Suppressor macrophage treated with lipopolysaccharide for 1 hour (primary cell): ENCODE measurements at places on chromosomes 7 and 10.

DNA sequence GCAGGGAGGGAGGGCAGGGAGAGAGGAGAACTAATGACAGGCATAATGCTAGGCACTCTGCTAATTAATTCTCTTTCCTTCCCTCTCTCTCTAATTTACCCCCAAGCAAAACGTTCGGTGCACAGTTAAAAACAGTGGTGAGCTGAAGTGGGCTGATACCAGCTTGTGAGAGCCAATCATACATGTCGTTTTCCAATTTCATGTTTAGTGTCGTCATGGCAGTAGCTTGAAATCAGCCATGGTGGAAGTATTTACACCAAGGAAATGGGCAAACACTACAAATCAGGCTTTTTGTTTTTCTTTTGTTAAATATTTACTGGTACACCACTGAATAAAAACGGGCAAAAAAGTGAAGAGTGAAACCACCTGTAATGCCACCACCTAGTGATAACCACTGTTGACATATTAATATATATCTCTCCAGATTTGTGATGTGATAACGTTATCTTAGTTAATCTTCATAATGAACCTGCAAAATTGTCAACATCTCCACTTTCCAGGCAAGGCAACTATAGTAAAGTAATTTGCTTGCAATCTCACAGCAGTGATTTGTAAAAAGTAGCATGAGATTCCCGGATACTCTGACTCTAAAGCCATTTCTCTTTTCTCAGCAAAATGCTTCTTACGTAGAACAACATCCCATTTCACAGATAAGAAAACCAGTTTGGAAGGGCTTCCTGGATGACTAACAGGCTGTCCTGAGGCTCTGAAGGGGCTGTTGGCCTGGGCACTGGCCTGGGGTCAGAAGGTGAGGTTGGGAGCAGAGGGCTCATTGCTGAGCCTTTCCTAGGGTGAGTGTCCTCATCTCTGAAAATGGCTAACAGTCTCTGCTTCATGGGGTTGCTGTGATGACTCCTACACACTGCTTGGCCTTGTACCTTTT lies 83.7 kb downstream of the ATXN7L1 start:
- no peak for DNase-seq

GRCh38 chr10:343231-344220 lies 208.3 kb downstream of the ZMYND11 start:
- DNase-seq: no peak

- no peak for DNase-seq
Observed at GRCh38 chr7:24505968-24506367, 67.3 kb upstream of the PALS2 start.

DNA sequence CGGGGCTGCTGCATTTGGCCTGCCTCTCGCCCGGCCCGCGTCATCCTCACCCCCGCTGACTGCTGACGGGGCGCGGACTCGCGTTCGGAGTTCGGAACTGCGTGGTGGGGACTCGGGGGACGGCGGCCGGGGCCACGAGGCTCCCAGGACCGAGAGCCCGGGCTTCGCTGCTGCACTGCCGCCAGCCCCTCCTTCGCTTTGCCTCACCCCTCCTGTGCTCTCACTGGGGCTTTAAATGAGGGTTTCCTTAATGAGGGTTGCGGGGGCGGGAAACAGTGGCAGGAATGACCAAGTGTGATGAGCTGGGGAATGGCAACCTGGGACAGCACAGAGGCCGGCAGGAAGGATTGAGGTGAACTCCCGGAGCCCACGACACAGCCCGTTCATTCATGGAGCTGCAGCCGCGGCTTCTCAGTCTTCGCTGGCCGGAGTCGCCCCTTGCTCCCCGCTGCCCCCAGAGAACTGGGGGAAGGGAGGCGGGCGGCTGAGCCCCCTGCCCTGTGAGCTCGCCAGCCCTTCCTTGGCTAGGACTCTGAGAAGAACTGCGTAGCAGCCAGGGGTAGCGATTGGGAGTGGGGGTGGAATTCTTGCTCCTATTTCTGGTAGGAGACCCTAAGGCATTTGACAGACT lies 1.5 kb upstream of the LRRC4 start:
- DNase-seq: peak; percentile 71

DNA sequence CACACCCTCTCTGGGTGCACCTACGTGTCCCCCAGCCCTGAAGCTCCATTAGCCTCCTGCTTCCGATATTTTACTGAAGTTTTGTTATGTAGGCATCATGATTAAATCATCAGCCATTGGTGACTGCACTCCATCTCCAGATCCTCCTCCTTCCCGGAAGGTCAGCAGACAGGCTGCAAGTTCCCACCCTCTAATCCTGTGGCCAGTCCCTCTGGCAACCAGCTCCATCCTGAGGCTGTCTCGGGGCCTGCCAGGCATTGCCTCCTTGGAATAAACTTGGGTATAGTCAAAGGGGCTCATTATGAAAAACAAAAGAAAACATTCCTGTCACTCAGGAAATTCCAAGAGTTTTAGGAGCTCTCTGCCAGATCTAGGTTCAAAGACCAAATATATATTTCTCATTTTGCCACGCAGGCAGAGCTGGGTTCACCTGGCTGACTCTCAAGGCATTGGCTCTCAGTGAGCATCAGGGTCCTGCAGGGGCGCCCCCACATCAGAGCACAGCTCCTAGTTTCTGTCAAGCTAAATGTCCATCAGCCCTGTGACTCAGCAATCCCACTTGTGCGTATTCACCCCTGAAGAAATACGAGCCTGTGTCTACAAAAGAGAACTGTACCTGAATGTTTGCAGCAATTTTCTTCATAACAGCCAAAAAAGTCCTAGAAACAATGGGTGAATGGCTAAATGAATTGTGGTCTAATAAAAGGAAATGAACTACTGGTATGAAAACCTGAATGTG lies 27.4 kb upstream of the TMEM72 start:
- no peak for DNase-seq

DNA sequence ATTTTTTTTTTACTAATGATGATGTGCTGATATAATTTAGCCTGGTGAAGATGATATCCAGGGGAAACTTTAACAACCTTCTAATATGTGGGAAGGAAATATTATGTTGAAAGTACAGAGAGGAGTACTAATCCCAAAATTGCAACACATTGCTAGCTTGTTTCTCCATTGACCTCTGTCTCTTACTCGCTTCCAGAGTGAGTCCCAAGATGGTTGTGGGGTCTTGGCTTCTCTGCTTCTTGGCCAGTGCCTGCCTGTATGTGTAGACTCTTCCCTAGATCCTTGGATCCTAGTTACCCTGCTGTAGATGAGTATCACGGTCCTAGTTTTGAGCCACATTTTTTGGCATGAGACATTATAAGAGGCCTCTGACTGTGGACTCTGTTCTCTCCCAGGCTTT lies 17.5 kb downstream of the BMPER start:
- no peak for DNase-seq

GRCh38 chr10:79488336-79488735 lies 24.0 kb upstream of the EIF5AL1 start:
- no peak for DNase-seq

GRCh38 chr10:16943295-16944285 lies 126.4 kb upstream of the RSU1 start:
- no peak for DNase-seq

DNA sequence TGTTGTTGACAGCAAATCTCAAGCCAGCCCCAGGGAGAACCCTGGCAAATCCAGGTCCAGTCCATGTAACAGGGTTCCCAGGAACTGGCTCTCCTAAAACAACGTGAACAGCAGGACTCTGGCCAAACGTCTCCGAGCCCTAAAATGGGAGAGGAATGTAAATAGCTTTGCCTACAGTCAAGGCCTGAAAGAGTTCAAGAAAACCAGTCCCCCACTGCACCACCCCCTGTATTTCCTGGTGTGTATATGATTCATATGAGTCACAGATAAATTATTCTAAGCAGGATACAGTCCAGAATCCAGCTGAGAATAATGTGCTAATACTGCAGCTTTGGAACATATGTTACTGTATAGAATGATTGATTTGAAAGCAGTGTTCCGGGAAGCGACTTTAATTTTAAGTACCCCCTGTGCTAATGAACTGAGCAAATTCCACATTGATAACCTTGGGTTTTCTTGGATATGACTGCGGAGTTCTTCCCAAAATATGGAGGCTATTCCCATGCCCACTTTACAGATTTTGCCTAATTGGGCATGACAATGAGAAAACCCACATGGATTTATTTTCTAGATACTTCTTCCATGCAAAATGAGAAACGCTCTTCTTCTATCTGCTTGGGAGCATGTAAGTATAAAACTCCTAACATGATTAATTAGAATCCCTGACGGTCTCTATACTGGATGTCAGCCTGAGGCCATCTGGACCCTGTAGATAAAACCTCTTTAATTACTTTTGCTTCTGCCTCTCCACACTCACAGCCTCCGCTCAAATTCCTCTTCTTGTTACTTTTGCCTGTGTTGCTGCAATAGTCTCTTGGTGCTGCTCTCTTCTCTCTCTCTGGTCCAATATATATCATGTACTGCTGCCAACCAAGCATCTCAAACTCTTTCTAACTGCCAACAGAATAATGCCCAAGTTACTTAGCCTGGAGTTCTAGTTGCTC lies 50.2 kb downstream of the LAMB4 start:
- no peak for DNase-seq

DNA sequence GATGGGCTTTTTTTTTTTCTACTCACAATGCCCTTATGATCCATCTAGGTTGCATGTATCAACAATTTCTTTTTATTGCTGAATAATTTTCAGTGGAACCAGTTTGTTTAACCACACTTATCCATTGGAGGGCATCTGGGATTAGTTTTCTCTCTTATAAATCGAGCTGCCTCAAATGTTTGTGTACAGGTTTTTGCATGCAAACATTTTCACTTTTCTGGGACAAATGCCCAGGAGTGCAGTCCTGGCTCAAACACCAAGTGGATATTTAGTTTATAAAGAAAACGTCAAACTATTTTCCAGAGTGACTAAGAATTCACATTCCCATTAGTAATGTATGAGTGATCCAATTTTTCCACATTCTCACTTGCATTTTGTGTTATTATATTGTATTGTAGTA lies 313.4 kb downstream of the CXCL12 start:
- no peak for DNase-seq

DNA sequence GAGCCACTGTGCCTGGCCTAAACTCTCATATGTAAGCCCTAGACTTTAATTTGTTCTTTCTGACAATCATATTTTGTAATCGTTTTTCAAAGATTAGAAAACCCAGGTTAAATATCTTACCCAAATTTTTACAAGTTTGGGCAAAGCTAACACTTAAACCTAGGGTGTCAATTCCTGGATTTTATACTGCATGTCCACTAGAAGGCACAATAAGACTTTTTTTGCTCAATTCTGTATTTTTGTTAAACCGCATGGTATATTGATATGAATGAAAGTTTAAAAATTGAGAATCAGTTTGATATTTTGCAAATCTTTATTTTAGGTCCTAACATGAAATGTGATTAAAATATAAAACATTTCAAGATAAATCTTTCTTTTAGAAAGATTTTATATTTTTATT lies 29.3 kb downstream of the DYNC2I1 start:
- DNase-seq: peak; percentile 21

DNA sequence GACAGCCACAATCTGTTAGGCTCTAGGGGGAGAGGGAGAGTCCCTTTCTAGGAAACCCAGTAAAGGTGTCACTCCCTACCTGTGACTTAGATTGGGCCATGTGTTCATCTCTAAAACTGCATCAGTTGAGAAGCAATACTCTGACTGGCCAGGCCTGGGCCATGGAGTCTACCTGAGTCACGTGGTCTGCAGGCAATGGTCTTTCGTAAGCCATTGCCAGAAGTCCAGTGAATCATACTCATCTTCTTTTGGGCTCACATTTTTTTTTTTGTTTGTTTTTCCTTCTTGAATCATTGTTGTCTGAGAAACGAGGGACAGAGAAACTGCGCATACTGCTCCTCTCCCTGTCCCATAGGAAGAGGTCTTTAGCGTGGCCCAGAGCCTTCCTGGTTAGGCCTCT lies 215.6 kb downstream of the CCSER2 start:
- DNase-seq: no peak

GRCh38 chr10:126908729-126909128 lies 3.5 kb downstream of the DOCK1 start:
- DNase-seq: no peak

- no peak for DNase-seq
Observed at GRCh38 chr7:150621376-150621775, 10.8 kb downstream of the GIMAP6 start.

DNA sequence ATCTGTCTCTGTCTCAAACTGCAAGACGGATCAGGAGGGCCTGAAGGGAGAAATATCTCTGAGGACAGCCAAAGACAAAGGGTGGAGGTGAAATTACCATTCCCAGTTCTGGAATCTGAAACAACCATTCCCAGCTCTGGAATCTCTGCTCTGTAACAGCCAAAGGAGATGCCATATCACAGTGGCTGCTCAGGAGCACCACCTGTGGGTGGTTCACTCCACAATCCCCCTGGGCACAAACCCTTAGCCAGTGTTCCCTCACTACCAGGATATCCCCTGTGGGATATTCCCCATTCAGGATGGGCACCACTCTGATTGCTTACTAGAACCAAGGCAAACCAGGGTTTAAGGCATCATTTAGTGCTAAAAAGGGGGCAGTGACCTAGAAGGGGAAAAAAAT lies 199.0 kb downstream of the HTR7 start:
- no peak for DNase-seq

DNA sequence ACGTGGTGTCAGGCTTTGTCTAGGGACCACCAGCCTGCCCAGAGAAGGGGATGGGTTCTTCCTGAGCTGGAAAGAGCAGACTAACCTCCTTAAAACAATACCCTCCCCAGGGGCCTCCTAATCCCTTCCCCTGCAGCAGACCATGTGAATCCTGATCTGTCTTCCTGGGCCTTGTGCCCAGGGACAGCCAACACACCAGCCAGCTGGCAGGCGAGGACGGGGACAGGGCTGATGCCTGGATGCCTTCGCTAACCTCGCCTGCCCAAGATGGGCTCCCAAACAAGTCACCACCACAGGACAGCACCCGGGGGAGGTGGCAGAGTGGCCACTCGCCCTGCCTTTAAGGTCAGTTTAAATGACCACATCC lies 17.6 kb downstream of the PODXL start:
- DNase-seq: no peak

- DNase-seq: no peak
Observed at GRCh38 chr7:101804967-101805366, 12.5 kb upstream of the CUX1 start.

GRCh38 chr10:91944880-91945630 lies 21.5 kb downstream of the BTAF1 start:
- no peak for DNase-seq

DNA sequence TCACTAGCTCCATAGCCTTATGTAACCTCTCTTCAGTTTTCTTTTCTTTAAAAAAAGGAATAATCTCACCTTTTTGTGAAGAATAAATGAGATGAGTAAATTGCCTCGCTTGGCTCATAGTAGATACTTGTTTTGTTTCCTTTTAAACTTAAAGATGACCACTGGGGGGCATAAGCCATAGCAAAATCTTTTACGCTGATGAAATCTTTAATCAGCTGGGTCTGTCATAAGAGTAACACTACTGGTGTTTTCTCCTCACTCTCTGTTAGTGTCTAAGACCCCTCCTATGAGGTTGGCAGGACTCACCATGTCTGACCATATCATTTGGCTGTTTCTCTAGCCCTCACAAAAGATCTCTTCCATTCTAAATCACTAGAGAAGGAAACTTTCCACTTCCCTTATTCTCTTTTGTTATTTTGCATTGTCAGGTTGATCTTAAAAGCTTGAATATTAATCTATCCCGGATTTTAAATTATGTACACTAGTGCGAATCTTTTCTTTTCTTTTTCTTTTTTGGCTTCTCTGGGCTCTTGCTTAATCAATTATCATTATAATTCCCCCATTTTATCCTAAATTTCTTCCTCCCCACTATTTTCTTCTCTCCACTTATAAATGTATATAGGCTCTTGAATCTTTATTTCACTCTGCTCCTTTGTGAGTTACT lies 12.5 kb downstream of the STAG3 start:
- peak; percentile 71 for DNase-seq

GRCh38 chr7:124246262-124246863 lies 213.5 kb upstream of the TMEM229A start:
- DNase-seq: no peak
